Ascending aorta (tissue), 2 donors: ENCODE measurements at places on chromosomes 12 and 14. TPM values are rescaled to one million over a fixed set of nuclear protein-coding genes. Genes with fewer than 3 reads are reported as not detected.

C12orf56 gene
- not detected for total RNA-seq

AP1G2 gene
- total RNA-seq, result 56.2 TPM

RND1 gene
- 0.85 TPM for total RNA-seq

OLR1 gene
- 2.1 TPM for total RNA-seq

DPF3 gene
- 0.11 TPM for total RNA-seq

KRT77 gene
- not detected for total RNA-seq

TSPAN19 gene
- total RNA-seq, result not detected

CLMN gene
- total RNA-seq, result 4.7 TPM

WNT1 gene
- not detected for total RNA-seq

HOTAIR gene
- not detected for total RNA-seq

CDKN3 gene
- not detected for total RNA-seq

HECTD1 gene
- 63.6 TPM for total RNA-seq

COX14 gene
- 19.8 TPM for total RNA-seq

REM2 gene
- 1.9 TPM for total RNA-seq

OTUB2 gene
- total RNA-seq, result 0.21 TPM

GRIN2B gene
- 0.11 TPM for total RNA-seq

P2RX7 gene
- 1.1 TPM for total RNA-seq

TGM1 gene
- total RNA-seq, result 1.7 TPM

BICD1 gene
- 33.8 TPM for total RNA-seq

B3GNT4 gene
- total RNA-seq, result not detected

KRT75 gene
- not detected for total RNA-seq

KRT5 gene
- total RNA-seq, result 1.6 TPM

ZBTB42 gene
- total RNA-seq, result 23.5 TPM

MAPK1IP1L gene
- total RNA-seq, result 51.8 TPM
